ENCODE measurements at places on chromosomes 7 and 10.

DNA sequence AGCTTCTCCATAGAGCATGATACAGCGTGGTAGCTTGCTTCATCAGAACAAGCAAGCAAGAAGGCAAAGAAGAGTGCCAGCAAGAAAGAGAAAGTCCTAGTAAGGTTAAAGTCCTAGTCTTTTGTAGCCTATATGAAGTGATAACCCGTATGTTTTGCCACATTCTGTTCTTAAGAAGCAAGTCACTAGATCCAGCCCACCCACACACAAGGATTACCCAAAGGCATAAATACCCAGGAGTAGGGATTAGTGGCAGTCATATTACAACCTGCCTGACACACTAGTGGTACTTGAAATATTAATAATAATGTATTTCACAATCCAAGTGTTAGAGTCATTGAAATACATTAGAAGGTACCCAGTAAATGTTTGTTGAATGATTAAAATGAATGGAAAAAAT, 285.5 kb downstream of the HPSE2 start:
- DNase-seq: no peak

DNA sequence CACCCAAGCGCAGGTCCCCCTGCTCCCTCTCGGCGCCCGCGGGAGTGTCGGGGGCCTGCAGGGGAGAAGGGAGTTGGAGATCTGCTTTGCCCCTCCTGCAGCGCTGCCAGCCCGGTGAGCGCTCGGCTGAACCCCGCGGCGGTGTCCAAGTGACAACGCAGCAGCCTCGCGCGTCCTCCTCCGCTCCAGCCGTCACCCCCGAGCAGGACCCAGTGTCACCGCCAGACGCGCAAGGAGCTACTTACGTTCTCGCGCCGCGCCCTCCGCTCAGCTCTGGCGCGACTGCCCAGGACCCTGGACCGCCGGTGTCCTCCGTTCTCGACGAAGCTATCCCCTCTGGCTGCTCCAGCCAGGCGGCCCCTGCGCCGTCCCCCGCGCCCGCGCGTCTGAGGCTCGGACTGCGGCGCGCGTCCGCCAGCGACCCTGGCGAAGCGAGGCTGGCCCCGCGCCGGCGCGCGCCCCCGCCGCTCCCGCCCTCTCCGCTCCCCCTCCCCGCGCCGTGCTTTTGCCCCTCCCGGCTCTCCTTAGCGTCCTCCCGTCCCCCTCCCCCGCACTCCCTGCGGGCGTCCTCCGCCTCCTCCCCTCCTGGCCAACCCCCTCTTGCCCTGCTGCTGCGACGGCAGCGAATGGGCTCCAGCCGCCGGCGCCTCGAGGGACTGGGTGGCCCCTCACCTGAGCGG, at the start of gene NRCAM:
TSS of gene NRCAM (minus strand) at position 439 of the 680 bp plus-strand sequence. CDS start 216,372 bp downstream, outside the sequence.
- DNase-seq: no peak

DNA sequence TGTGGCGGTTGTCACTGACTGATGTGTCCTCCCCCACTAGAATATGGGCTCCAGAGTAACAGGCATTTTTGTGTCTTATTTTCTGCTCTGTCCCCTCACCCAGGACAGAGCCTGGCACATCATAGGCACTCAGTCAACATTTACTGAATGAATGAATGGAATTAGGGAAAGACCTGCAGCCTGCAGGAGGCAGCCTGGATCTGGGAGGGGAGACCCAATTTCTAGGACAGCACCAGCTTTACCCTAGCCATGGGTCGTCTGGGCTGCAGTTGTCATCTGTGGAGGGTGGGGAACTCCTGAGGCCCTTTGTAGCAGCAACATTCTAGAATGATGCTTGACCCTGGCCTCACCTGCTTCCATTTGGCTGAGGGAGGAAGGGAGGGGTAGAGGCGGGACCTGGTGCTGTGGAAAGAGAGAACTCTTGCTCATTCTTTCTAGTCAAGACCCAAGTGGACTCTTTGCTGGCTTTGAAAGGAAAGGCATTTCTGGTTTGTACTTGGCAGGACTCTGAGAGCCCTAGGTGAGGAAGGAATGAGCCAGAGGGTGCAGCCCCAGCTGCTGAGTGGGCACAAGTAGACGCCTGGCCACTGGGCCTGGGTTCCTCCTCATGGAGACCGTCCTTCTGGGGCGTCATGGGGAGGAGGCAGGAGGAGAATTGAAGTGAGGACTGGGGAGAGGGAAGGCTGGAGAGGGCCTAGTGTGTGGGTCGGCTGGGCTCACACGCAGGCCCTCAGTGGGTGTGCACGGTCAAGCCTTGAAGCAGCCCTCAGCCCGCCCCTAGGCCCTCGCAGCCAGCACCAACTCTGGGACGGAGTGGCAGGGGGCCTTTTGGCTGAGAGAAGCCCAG, 8.9 kb downstream of the FGF8 start:
- DNase-seq: no peak

DNA sequence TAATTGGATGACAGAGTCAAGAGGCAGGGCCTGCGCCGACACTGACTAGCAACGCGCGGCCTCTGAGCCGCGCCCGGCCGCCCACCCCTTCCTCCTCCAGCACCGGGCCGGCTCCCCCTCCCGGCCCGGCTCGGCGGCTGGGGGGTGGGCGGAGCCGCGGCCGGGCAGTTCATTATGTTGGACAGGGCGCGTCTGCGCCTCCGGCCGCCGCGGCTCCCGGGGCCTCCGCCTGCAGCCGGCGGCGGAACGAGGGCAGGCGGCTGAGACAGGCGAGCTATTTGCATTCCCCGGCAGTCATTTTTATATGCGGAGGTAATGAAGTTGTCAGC, 106.7 kb downstream of the SNX10 start:
- DNase-seq: no peak

DNA sequence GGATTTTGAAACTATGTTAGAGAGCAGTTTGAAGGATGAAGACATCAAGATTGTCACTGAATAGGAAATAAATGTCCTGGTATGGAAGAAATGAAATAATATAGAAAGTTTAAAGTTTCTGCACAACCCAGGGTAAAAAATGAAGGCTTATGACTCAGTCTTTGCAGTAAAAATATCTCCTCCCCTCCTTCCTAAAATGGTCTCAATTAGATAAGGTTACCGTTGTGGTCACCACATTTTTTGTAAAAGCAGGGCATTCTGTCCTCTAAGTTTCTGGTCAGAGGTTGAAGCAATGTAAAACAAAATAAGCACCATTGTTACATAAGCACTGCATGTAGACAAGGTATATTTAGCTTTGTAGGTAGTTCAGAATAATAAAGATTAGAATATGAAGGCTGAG, 403.5 kb downstream of the SUGCT start:
- DNase-seq: no peak

- no peak for DNase-seq
Observed at GRCh38 chr7:157768198-157768597, 431.4 kb downstream of the DNAJB6 start.

- DNase-seq: no peak
Observed at GRCh38 chr7:6226194-6226799, 46.1 kb downstream of the CYTH3 start.

- DNase-seq: no peak
Observed at GRCh38 chr10:88347022-88347421, 236.1 kb downstream of the RNLS start.

GRCh38 chr7:1321411-1322239, 89.0 kb downstream of the UNCX start:
- no peak for DNase-seq

GRCh38 chr10:88038268-88038667, 174.8 kb downstream of the PTEN start:
- DNase-seq: no peak

DNA sequence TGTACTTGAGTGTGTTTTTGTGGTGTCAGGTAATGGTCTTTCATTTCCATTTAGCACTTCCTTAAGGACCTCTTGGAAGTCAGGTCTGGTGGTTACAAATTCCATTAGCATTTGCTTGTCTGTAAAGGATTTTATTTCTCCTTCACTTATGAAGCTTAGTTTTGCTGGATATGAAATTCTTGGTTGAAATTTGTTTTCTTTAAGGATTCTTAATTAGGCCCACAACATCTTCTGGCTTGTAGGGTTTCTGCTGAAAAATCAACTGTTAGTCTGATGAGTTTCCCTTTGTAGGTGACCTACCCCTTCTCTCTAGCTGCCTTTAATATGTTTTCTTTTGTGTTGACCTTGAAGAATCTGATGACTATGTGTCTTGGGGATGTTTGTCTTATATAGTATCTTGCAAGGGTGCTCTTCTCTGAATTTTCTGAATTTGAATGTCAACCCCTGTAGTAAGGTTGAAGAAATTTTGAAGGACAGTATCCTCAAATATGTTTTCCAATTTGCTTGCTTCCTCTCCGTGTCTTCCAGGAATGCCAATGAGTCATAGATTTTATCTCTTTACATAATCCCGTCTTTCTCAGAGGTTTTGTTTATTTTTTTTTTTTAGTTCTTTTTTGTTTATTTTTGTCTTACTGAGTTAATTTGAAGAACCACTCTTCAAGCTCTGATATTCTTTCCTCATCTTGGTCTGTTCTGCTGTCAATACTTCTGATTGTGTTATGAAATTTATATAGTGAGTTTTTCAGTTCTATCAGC, 70.2 kb downstream of the SLC39A12 start:
- no peak for DNase-seq

- DNase-seq: no peak
Observed at GRCh38 chr10:132570771-132571649, 33.4 kb downstream of the INPP5A start.

GRCh38 chr10:99605351-99605750, 14.9 kb downstream of the SLC25A28 start:
- DNase-seq: no peak

GRCh38 chr7:150951181-150951520, 27.0 kb downstream of the KCNH2 start:
- DNase-seq: no peak

DNA sequence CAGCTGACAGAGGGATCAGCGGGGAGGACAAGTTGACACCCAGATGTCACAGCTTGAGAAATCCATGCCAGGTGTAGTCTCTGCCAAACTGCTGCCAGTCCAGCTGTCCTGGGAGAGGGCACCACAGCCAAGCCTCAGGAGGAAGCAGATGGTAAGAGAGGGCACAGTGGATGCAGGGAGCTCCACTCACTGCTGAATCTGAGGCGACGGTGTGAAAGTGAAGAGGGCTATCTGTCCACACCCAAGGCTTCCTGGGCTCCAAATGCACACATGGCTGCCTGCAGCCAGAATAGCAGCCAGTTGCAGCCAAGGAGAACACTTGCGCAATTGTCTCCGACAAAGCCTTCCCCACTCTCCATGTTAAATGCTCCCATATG, 502.4 kb downstream of the GRID1 start:
- no peak for DNase-seq

DNA sequence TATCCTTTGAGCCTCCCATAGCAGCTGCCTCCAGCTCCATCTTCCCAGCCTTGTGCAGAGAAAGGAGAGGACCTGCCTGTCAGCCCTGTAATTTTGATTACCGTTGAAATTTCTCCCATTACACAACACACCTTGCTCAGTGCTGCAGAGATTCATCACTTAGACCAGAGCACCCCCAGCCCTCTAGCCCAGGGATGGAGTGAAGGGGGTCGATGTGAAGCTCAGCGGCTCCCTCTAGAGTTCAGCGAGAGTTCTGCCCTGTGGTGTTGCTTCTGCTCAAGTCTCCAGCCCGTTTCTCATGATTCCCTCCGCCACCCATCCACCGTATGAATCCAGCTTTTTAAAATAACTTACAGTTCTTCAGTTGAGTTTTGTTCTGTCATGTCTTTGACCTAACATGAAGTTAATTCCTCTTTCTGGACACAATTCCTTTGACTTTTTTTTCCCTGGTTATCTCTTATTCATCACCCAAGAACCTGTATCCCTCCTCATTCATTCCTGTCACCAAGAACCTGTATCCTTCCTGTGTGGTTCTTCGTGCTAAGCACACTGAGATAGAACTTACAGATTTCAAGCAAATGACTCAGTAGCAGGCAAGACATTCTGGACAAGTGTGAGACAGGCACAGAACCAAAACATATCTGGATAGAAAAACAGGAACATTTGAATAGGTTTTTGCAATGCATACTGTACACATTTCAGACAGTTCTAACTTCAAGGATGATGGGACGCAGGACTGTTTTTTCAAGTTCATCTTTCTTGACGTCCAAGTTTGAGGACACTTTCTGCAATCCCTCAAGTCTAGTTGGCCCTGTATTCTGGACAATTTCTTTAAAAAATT, 35.0 kb upstream of the ZNF32 start:
- no peak for DNase-seq

DNA sequence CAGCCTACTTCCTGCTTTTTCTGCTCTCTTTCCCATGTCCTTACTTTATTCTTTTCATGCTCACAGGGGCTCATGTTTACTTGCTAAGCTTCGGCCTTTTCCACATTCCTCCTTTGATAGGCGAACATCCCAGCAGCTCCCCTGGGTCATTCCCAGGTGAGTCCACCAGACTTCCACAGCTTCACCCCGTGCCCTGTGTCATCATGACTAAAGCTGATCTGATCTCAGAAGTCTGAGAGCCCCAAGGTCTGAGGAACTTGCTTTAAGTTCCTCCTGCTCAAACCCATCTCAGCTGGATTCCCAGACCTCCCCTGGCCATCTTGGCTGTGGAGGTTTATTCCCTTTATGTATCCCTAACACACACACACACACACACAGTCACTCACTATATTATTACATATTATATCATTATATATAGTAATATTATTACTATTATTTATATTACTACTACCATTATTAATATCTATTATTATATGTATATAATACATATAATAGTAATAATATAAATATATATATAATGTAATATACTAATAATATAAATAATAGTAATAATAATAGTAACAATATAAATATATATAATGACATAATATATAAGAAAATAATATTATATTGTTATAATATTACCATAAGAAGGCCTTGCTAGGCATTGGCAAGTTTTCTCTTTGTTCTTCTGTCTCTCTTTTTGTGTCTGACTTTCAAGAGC, 295.9 kb downstream of the PTEN start:
- no peak for DNase-seq

DNA sequence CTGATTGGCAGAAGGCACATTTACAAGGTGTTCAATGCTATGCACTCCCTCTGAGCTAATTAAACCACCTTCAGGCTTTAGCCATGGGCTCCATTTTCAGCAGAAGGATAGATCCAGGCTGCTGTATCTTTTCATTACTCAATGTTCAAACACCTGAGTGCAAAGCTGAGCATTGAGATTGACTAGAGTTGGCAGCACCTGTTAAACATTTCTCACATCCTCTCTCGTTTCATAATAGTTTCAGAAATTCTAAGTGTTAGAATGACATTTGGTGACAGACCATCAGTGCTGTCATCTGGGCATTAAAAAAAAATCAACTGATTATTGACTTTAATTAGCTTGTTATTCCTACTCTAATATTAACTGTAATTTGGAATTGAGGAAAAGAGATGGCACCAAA, 187.1 kb upstream of the SEMA3E start:
- no peak for DNase-seq

GRCh38 chr10:6841761-6842160, 261.7 kb upstream of the PRKCQ start:
- no peak for DNase-seq

DNA sequence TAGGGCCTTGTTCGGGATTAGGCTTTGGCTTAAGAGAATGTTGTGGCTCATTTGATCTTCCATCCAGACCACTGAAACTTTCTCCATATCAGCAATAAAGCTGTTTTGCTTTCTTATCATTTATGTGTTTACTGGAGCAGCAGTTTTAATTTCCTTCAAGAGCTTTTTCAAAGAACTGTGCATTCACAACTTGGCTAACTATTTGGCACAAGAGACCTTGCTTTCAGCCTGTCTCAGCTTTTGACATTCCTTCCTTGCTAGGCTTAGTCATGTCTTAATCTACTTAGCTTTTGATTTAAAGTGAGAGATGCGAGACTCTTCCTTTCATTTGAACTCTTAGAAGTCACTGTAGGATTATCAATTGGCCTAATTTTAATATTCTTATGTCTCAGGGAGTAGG, 19.1 kb upstream of the AKR1B1 start:
- no peak for DNase-seq

GRCh38 chr10:119283818-119284217, 76.4 kb downstream of the GRK5 start:
- DNase-seq: no peak

- no peak for DNase-seq
Observed at GRCh38 chr7:26619348-26619984, 244.9 kb downstream of the SKAP2 start.

Measured in NK-92 treated with Interleukin-12 subunit alpha and Interleukin-12 subunit beta, amount 100 ng/mL, for 24 hours (cell line).